ENCODE measurements at places on chromosomes 3 and 15. TPM values are rescaled to one million over a fixed set of nuclear protein-coding genes. Genes with fewer than 3 reads are reported as not detected.

The SNTN gene
- 1.0 TPM for total RNA-seq

The NAALADL2 gene
- 6.2 TPM for total RNA-seq

The PLSCR5 gene
- not detected for total RNA-seq

The TPRG1 gene
- total RNA-seq: 4.6 TPM

The DNAH12 gene
- total RNA-seq: 0.52 TPM

The PTPN23 gene
- total RNA-seq: 301 TPM

The VEPH1 gene
- 15.0 TPM for total RNA-seq

The GOLGA8R gene
- 6.6 TPM for total RNA-seq

The TMEM42 gene
- 18.1 TPM for total RNA-seq

The LRRIQ4 gene
- not detected for total RNA-seq

GRCh38 chr3:183699238-183699947 is 1.8 kb downstream of the YEATS2 start:
- H3K27ac ChIP-seq: no peak overlapping the region
- no peak for DNase-seq
- peaks cover 16% of the 10 kb centered on the region for H3K4me1 ChIP-seq
- H3K27me3 ChIP-seq: no peaks in the 10 kb centered on the region

DNA sequence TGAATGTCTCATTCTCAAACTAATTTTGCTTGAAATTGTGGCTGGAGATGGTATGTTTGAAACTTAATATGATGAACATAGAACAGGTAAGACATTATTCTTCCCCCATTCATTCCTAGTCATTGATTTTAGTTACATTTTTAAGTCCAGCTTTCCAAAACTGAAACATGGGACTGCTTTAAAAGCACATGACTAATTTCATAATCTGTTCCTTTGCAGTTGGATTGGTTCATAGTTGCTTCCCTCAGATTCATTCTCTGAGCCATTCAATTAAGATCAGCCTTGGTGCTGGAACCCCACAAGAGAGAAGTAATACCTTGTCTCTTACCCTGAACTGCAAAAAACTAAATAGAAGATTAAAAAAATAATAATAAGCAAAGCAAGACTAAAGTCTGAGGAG is 87.5 kb upstream of the TGFBR2 start:
- peak overlapping the region; percentile 67 for H3K27ac ChIP-seq
- H3K4me1 ChIP-seq: peaks cover 43% of the 10 kb centered on the region
- no peak for DNase-seq
- H3K36me3 ChIP-seq: no peaks in the 10 kb centered on the region
- no peaks in the 10 kb centered on the region for H3K27me3 ChIP-seq
- H3K4me3 ChIP-seq: no peak overlapping the region

DNA sequence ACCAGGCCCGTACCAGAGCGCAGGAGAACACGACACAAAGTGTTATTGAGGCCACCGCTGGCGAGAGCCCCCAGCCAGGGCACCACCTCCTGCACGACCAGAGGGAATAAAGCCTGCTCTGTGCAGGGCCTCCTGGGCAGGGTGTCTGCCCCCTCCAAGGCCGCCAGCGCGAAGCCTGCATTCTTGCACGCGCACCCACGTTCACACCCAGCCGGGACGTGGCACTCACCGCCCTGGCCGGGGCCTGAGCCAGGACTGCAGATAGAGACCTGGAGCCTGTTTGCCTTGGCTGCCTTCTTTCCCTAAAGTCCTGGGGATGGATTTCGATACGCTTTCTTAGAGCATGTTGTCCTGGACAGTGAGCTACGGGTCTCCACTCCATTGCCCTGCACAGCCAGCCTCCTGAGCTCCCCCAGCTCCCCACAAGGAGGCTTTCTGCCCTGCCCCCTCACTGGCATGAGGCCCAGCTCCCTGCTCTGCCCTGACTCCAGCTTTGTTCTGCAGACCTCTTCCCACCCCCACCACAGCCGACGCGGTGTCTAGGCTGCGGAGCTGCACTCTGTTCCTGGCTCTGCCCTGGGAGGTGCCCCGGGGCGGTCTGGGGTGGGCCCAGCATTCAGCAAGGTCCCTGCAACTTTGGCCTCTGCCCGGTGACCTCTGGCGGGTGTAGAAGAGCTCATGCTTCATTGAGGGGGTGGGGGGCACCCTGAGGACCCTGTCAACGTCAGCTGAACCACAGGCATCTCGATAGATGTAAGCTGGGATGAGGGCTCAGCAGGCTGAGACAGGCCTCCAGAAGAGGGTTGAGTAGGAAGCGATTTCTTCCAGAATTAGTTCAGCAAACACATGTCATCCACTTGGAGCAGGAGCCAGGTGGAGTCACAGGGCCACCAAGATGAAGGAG is 145.0 kb downstream of the LRRK1 start:
- H3K4me3 ChIP-seq: no peak overlapping the region
- peak; percentile 41 for DNase-seq
- peaks cover 13% of the 10 kb centered on the region for H3K4me1 ChIP-seq
- H3K27me3 ChIP-seq: no peaks in the 10 kb centered on the region
- peak overlapping the region; percentile 50 for H3K27ac ChIP-seq

- H3K27ac ChIP-seq: no peak overlapping the region
- H3K4me1 ChIP-seq: peaks cover 3% of the 10 kb centered on the region
- H3K36me3 ChIP-seq: no peaks in the 10 kb centered on the region
- no peak for DNase-seq
Measured at GRCh38 chr15:33956397-33956796, 11.9 kb upstream of the CHRM5 start.

DNA sequence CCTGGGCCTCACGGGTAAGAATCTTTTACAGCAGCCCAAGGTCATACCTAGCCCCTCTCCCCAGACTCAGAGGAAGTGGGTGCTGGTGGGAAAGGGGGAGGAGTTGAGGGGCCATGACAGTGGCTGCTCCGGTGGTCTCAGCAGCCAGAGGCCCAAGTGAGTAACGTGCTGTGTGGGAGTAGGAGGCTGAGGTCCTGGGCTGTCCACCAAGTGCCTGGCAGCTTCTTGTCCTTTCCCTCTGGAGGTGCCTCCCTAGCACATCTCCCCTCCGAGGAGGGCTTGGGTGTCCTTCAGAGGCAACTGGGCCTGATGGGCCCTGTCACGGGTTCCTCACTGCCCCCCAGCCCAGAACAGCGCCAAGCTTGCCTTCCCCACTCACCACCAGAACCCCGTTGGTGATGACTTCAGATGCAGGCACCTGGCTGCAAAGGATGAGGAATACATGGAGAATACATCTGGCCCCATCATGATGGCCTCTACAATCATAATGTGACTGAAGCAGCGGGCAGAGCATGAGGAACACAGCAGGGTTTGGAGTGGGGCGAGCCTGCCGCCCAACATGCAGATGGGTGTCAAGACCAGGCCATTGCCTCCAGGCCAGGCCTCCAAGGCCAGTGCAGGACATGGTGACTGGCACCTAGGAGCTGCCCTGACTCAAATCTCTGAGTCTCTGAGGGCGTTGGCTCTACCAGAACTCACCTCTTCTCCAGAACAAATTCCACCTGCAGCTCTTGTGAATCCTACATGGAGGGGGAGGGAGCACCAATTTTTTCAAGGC is 3.3 kb downstream of the PLA2G4F start:
- no peak for DNase-seq
- peaks cover 16% of the 10 kb centered on the region for H3K4me1 ChIP-seq
- H3K27ac ChIP-seq: no peak overlapping the region
- no peaks in the 10 kb centered on the region for H3K36me3 ChIP-seq
- H3K27me3 ChIP-seq: no peaks in the 10 kb centered on the region

DNA sequence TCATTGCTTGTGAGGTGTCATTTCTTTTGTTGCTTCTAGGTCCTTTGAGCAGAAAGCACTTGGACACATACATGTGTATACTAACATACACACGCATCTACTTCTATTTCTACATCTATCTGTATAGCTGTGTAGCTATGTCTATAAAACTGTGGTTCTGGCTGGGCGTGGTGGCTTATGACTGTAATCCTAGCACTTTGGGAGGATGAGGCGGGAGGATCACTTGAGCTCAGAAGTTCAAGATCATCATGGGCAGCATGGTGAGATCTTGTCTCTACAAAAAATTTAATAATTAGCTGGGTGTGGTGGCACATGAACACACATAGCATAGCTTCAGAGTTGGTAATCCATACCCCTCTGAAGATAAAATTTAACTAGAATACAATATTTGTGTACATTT is 65.0 kb upstream of the MAGI1 start:
- H3K4me1 ChIP-seq: no peaks in the 10 kb centered on the region
- H3K27ac ChIP-seq: no peak overlapping the region
- DNase-seq: no peak
- no peak overlapping the region for H3K4me3 ChIP-seq
- H3K27me3 ChIP-seq: no peaks in the 10 kb centered on the region

DNA sequence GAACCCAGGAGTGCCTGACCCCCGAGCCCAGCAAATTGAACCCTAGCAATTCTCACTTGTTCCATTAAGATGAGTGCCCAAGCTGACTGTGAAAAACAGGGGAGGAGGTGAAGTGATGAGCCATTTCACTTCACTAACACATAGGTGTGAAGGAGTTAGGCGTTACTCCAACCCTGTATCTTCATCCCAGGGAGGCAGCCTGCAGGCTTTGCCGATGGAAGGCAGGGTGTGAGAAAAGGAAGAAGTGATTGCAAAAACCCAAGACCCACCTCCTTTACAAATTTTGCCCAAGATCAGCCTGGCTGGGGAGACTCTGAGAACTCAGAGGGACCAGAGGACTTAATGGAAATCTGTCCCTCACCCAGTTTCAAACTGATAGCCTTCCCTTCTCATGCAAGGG is 129.7 kb upstream of the WNT5A start:
- DNase-seq: no peak
- H3K4me3 ChIP-seq: no peak overlapping the region
- H3K4me1 ChIP-seq: peaks cover 27% of the 10 kb centered on the region

- H3K27me3 ChIP-seq: no peaks in the 10 kb centered on the region
- no peak for DNase-seq
- no peaks in the 10 kb centered on the region for H3K36me3 ChIP-seq
- H3K4me1 ChIP-seq: no peaks in the 10 kb centered on the region
- H3K4me3 ChIP-seq: no peak overlapping the region
- no peak overlapping the region for H3K27ac ChIP-seq
Measured at GRCh38 chr3:145678401-145678800, 482.6 kb downstream of the PLOD2 start.

- H3K4me3 ChIP-seq: no peak overlapping the region
- no peaks in the 10 kb centered on the region for H3K27me3 ChIP-seq
- DNase-seq: no peak
- peak overlapping the region; percentile 60 for H3K27ac ChIP-seq
- H3K4me1 ChIP-seq: peaks cover 25% of the 10 kb centered on the region
Measured at GRCh38 chr3:63069806-63070475, 194.7 kb upstream of the CADPS start.

DNA sequence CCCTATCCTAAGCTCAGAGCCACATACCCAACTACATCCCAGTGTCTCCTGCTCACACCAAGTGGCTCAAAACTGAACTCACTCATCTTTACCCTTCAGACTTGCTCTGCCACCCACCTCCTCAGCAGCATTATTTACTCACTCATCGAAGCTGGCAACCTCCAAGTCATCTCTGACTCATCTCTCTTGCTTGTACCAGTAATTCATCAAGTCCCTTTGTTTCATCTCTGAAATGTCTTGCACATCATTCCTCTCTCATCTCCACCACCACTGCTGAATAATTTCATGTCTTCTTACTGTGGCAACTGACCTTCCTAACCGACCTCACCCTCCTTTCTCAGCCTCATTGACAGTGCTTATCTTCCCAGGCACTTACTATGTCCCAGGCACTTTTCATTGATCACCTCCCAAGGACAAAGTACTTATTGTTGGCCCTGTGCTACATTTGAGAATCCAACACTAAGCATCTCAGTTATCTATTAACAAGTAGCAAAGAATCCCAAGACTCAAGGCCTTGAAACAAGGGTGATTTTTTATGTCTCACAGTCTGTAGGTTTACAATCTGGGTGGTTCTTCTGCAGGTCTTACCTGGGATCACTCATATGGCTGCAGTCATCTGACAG is 82.0 kb downstream of the MRPL46 start:
- no peak overlapping the region for H3K4me3 ChIP-seq
- no peak overlapping the region for H3K27ac ChIP-seq
- no peaks in the 10 kb centered on the region for H3K36me3 ChIP-seq

GRCh38 chr3:188082450-188082849 is 71.5 kb upstream of the LPP start:
- no peak overlapping the region for H3K4me3 ChIP-seq
- no peaks in the 10 kb centered on the region for H3K4me1 ChIP-seq
- H3K36me3 ChIP-seq: no peaks in the 10 kb centered on the region

DNA sequence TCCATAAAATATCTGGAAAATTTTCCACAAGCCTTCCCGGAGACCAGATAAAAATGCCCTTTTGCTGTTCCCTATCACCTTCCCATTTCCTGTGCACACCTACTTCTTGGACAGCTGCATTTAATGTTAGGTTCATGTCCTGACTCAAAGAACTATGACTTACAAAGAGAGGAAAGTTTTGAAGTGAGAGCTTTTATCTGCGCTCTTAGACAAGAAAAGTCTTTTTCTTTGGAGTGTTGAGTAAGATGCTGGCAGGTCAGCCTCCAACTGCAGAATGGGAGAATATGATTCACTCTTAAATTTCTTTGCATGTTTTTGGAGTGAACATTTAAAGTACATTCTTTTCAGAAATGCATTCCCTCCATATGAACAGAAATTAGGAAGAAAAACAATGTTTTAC is 147.3 kb upstream of the DPH6 start:
- no peak for DNase-seq
- no peak overlapping the region for H3K4me3 ChIP-seq
- no peaks in the 10 kb centered on the region for H3K36me3 ChIP-seq
- no peak overlapping the region for H3K27ac ChIP-seq

- no peaks in the 10 kb centered on the region for H3K36me3 ChIP-seq
- no peaks in the 10 kb centered on the region for H3K27me3 ChIP-seq
- no peak for DNase-seq
- peaks cover 11% of the 10 kb centered on the region for H3K4me1 ChIP-seq
Measured at GRCh38 chr3:180267202-180267843, 230.6 kb upstream of the PEX5L start.

- H3K4me1 ChIP-seq: no peaks in the 10 kb centered on the region
- no peak for DNase-seq
- H3K4me3 ChIP-seq: no peak overlapping the region
- no peak overlapping the region for H3K27ac ChIP-seq
- H3K36me3 ChIP-seq: no peaks in the 10 kb centered on the region
Measured at GRCh38 chr3:153078826-153079225, 83.2 kb upstream of the RAP2B start.

- H3K36me3 ChIP-seq: no peaks in the 10 kb centered on the region
- no peak for DNase-seq
- no peaks in the 10 kb centered on the region for H3K27me3 ChIP-seq
- H3K4me1 ChIP-seq: no peaks in the 10 kb centered on the region
- H3K27ac ChIP-seq: peak overlapping the region; percentile 63
Measured at GRCh38 chr3:197713477-197713822, 23.3 kb downstream of the RUBCN start.

GRCh38 chr15:50057905-50058639 is 61.0 kb downstream of the ATP8B4 start:
- no peak overlapping the region for H3K4me3 ChIP-seq
- DNase-seq: no peak
- H3K36me3 ChIP-seq: no peaks in the 10 kb centered on the region
- H3K4me1 ChIP-seq: no peaks in the 10 kb centered on the region
- H3K27ac ChIP-seq: no peak overlapping the region
- H3K27me3 ChIP-seq: no peaks in the 10 kb centered on the region

DNA sequence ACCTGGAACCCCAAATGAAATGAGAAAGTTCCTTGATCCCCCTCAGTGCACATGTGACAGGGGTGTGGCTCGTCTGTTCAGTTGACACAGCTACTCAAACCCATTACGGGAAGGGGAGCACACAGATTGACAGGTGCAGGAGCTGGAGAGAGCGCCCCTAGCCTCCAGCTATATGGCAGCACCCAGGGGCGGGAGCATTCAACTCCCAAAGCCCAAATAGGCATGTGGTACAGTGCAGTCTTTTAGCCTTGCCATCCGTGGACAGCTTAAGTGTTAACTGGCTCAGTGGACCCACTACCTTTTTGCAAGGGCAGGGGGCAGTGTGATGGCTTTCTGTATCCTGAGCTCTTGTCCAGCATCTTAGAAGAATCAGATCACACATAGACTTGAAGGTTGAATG is 1374.2 kb upstream of the ALCAM start:
- no peaks in the 10 kb centered on the region for H3K36me3 ChIP-seq
- no peaks in the 10 kb centered on the region for H3K4me1 ChIP-seq
- no peak for DNase-seq
- no peaks in the 10 kb centered on the region for H3K27me3 ChIP-seq
- H3K27ac ChIP-seq: no peak overlapping the region
